ENCODE measurements at places on chromosomes 1 and 21.

DNA sequence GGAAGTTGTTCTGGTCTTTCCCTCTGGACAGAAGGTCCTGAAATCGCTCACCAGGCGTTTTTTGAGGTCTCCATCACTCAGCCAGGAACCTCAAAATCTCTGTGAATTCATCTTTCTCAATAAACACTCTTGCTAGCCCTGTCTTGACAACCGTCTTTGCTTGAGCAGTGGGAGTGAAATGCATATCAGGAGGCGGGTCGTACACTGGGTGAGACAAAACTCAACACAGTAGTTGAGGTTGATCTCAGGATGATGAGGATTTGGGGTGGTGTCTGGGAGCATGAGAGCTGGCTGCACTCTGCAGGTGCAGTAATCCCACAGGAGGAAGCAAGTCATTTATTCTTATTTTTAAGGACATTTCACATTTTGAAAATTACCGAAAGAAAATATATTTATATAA lies 1.9 kb downstream of the GPR25 start:
- DNase-seq: no peak

DNA sequence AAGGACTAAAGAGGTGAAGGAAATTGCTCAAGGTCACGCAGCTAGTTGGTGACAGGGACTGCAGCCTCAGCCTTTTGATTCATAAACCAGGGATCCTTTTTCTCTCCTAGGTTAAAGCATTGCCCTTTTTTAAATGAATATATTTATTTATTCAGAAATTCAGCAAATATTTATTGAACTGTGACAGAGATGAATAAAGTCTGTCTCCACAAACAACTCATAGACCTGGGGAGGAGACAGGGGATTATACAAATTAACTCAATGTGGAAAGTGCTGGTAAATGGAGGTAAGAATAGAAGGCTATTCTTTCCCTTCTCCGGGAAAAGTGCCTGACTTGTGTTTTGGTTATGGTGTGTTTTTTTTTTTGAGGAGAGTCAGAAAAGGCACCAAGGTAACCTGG lies 110.7 kb downstream of the ROR1 start:
- no peak for DNase-seq

- DNase-seq: no peak
Observed at GRCh38 chr1:3084726-3085125, 15.7 kb downstream of the PRDM16 start.

- no peak for DNase-seq
Observed at GRCh38 chr1:207972337-207972736, 61.4 kb upstream of the CD34 start.

GRCh38 chr1:30929135-30929889 lies 20.8 kb upstream of the SDC3 start:
- DNase-seq: peak; percentile 68

- DNase-seq: no peak
Observed at GRCh38 chr1:67610450-67610849, 74.6 kb upstream of the GADD45A start.

DNA sequence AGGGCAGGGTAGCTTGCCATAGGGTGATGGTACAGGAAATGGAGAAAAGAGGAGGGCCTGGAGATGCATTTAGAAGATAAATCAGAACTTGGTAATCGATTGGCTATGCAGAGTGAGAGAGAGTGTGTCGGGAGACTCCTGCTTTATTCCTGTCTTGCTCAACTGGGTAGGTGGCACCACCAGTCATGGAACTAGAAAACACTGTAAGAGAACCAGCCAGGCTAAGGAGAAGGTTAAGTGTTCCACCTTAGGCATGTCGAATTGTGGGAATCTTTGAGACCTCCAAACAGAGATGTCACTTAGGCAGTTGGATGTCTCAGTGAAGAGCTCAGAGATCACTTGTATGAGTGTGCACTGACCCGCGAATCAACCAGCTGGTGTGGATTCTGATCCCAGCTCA lies 28.7 kb upstream of the RD3 start:
- DNase-seq: peak; percentile 54

- DNase-seq: peak; percentile 99
Observed at GRCh38 chr1:41239988-41240610, 2.0 kb downstream of the SCMH1 start.

DNA sequence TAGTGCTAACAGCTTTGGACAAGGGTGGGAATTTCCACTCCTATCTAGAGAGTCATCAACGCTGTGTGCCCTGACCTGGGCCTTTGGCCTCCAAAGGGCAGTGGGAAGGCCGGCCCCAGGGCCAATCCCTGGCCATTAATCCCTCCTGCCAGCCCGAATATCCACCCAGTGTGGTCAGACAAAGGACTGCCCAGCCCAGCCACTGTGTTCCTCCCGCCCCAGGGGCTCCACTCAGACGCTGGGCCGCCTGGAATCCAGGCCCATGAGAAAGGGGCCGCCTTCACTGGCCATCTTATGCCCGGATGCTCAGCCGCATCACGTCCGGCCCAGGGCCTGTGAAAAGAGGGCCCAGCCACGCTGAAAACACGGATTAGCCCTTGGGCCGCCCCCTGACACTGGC lies 3.6 kb upstream of the FOXE3 start:
- no peak for DNase-seq

DNA sequence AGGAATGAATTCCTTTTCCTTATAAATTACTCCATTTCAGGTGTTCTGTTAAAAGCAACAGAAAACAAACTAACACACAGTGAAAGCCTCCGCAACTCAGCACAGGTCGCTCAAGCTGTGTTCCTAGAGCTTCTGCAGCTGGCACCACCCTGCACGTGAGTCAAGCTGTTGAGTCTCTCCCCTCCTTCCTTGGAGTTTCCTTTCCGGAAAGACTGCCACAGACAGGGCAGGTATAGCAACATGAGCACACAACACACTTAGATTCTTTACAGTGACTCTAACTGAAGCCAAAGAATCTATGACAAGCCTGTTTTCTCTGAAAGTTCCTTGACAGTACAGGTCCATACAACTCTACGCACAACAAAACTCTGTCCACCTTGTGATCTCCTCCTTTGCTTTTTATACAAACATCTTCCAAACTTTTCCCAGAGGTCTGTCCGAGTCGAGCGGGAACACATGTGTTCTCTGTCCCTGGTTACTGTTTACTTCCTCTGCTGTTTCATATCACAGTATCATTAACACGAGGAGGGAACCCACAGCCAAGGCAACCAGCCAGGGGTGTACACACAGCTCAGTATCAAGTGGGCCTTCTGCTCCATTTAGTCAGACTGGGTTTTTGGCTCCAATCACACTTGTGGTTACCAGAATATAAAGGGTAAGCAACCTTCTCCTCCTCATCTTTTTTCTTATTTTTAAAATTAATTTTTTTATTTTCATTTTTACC lies 38.7 kb upstream of the DESI2 start:
- DNase-seq: no peak

DNA sequence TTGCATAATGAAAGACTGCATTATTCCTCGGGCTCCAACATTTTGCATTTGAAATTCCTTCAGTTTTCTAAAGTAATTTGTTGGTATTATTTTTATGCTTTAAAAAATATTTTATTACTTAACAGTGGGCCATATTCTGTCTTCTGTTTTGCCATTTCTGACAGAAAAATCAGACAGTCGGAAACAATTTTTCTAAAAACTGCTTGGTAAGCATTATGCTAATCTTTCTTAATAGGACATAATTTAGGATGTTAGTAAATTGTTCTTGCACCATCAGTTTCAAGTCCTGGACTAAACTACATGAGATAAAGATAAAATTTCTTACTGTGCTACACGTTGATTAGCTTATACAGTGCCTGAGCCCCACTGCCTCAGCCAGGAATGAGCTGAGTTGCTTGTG lies 11.2 kb downstream of the RGL1 start:
- DNase-seq: no peak

DNA sequence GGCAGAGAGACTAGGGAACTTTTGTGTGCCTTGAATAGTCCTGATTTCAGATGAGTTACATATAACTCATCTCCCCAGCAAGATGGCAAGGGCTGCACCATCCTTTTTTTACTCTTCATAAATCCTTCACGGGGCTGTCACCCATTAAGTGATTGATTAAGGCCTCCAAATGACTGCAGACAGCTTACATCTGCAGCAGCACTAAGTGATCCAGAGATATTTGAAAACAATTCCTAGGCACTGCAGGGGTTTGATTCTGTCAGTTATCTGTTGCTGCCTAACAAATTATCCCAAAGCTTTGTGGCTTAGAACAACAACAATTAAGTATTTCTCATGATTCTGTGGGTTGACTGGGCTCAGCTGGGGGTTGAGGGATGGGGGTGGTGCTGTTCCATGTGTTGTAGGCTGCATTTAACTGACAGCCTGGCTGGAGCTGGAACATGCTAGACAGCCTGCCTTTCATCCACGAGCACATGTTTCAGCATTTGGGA lies 19.3 kb downstream of the TEX38 start:
- DNase-seq: no peak

- no peak for DNase-seq
Observed at GRCh38 chr1:11450310-11450709, 28.6 kb upstream of the DISP3 start.

DNA sequence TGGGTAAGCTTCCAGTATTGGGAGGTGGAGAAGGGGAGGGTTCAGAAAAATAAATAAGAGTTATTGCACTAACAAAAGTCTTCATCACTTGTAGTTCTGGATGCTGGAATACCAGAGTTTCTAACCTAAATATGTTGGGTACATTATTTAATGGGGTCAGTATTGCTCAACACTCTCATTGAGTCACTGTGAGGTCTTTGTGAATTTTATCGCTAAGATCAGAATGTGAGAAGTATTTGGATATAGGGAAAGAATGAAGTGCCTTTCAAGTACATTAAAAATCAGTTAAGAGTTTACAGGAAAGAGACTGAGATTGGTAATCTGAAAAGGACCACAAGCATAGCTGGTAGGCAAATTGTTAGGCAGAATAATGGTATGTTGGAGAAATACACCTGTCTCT lies 8.8 kb downstream of the SNRPE start:
- no peak for DNase-seq

GRCh38 chr1:164369698-164370365 lies 189.2 kb upstream of the PBX1 start:
- DNase-seq: no peak

GRCh38 chr1:170669586-170670530 lies 5.9 kb downstream of the PRRX1 start:
- no peak for DNase-seq

DNA sequence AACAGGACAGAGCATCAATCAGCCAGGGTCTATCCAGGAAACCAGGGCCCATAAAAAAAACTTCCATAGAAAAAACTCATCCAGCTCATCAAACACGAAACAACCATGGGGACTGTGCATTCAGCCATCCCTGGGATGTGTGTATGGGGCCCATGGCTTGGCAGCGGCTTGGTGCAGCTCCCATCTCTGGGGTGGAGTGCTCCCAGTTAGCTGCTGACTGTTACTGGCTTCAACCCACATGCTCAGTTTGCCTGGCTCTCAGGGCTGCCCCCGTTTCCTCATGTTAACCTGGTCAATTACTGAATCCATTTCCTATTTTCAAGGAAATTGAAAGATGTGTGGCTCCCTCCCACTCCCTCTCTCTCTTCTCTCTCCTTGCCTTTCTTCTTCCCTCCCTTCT lies 37.3 kb upstream of the STUM start:
- DNase-seq: no peak

- DNase-seq: no peak
Observed at GRCh38 chr1:187873126-187873525, 1044.4 kb downstream of the PLA2G4A start.

Measured in HepG2 (cell line).